ENCODE measurements at places on chromosomes 1 and 21.

DNA sequence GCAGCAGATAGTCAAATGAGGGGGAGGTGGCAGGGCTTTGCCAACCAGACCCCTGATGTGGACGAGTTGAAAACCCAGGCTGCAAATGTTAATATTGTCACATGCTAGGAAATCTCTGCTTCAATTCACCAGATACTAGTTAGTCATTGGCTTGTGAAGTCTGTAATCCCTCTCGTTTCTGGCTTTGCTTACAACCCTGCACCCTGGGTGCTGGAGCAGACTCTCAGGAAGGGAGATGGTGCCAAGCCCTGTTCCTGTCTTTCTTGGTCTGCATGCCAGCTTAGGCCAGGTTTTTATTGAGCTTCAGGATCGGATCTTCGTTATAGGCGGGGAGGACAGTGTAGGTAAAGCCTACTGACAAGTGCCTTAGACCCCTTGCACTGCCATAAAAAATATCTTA lies 53.3 kb downstream of the MDM4 start:
- DNase-seq, result no peak

DNA sequence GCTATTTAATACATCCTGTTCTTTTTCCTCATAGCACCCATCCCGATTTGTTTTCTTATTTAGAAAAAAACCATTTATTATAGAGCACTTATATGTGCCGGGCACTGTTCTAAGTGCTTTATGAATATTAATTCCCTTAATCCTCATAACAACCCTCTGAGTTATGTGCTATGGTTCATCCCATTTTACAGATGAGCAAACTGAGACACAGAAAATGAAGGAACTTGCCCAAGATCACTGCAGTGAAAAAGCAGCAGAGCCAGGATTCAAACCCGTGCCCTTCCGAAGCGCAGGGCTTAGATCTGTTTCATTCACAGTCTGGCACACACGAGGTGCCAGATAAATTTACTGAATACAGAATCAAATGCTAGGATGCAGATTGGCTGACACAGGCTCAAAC lies 85.1 kb upstream of the ZC3H12A start:
- DNase-seq, result no peak

DNA sequence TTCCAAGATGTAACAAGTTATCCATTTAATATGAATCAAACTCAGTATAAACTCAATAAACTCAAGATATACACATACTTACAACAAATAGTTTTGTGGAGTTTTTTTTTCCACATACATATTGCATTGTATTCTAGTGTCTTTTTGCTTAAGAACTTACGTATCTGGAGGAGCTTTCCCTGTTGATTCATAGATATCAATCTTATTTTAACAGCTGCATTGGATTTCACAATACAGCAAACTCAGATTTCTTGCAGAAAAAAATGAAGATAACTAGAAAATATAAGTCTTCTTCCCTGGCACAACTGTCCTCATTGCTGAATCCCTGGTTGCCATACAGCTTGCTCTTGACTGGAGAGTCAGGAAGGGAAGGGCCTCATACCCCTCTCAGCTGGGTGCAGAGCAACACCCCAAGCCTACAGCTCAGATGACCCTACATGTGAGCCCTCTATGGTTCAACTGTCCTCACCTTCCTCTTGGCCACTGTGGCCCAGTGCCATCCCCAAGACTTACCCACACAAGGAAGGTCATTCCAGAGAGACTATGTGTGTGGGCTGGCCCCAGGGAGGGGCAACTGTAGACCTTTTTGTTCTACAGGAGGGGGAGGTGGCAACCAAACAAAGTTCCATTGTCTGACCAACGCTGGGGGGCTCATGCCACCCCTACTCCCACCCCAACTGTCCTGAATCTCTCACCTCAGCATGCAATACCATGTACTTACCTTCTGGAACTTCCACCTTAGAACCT lies 1.7 kb downstream of the MPZ start:
- DNase-seq, result no peak

- DNase-seq, result no peak
These were observed 35.5 kb downstream of the C21orf91 start for GRCh38 chr21:17783481-17784179.

DNA sequence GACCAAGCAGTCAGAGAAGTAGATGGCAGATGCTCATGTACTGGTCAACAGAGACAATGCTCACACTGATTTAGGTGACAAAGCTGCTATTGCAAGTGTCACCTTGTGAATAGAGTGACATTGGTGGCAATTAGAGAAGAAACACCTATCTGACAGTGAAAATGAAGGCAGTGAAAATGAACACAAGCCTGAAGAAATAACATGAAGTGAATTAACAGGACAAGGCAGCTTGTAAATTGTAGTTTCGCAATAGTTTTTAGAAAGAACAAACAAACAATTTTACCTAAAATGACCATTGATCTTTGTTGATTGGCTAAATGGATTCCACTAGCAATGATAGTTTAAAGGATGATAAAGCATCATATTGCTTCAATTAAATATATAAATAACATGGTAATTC lies 1389.5 kb downstream of the PLA2G4A start:
- DNase-seq, result no peak
